ENCODE measurements at places on chromosomes 3 and 15.

DNA sequence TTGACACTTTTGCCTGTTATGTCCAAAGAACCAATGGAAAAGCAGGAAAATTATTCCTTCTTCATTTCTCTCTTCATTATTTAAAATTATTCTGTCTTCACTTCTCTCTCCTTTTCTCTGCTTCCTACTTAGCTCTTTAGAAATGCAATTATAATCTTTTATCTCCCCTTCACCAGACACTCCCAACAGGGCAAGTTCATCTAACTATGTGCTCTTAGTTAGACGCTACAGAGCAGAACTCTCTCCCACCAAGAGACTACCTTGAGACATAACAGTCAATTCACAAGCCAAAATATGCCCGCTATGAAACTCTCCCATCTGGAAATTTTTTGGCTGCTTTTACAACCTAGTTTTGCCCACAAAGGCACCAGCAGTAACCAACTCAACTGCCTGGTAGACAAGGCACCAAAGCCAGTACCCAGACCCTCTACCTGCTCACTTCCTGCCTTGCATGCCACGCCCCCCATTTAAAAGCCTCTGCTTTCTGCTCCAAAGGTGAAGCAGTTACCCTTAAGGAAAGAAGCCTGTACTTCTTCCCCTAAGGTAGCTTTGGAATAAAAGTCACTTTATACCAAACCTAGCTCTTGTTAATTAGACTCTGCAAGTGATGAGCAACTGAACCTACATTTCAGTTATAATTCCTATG is 28.1 kb downstream of the CCRL2 start:
- DNase-seq, result no peak

DNA sequence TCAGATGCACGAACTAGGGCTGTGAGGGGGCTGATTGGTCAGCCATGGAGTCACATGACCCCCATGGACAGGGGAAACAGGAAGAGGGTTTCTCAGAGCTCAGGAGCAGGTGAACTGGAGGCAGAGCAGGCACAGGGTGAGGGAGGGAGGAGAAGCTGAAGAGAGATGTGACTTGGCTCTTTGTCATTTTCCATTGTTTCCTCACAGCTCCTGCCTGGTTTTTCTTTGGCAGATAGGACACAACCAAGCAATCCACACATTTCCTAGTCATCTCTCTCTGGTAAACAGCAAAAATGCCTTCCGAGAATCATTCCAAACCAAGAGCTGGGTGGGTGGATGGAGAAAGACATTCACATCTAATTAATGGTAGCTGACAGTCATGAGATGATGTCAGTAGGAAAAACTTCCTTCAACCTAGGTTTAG is 43.4 kb upstream of the LMCD1 start:
- DNase-seq, result no peak

DNA sequence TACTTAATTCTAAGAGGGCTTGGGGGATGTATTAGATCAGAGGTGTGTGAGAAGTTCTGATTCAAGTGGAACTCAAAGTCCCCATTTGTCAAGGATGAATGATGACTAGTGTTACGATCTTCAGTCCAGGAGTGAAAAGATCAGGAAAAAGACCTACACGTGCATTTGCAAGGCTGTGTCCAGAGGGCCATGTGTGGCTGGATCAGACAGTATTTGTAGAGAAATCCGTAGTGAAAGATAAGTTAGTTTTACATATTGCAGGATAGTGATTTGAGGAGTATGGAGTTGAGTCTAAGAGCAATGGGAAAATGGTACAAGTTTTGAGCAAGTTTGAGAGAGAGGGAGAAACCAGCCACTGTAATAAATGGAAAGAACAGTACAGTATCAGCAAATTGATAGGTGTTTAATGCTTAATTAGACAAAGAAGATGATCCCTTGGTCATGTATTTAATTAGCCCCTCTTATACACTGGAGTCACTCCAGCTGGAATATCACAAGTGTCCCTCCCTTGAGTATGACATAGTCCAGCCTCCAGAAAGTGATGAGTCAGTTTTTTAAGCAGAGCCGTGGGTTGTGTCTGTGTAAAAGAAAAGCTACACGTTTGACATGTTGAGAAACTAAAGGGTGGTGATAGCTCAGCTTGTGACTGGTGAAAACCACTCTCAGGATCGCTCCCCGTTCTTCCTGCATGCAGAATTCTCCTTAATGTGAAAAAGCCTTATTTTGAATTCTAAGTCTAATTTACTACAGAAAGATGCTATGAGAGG is 348.8 kb downstream of the ROBO1 start:
- DNase-seq, result no peak

- no peak for DNase-seq
These were observed 25.6 kb upstream of the LARS2 start for GRCh38 chr3:45362758-45363157.

DNA sequence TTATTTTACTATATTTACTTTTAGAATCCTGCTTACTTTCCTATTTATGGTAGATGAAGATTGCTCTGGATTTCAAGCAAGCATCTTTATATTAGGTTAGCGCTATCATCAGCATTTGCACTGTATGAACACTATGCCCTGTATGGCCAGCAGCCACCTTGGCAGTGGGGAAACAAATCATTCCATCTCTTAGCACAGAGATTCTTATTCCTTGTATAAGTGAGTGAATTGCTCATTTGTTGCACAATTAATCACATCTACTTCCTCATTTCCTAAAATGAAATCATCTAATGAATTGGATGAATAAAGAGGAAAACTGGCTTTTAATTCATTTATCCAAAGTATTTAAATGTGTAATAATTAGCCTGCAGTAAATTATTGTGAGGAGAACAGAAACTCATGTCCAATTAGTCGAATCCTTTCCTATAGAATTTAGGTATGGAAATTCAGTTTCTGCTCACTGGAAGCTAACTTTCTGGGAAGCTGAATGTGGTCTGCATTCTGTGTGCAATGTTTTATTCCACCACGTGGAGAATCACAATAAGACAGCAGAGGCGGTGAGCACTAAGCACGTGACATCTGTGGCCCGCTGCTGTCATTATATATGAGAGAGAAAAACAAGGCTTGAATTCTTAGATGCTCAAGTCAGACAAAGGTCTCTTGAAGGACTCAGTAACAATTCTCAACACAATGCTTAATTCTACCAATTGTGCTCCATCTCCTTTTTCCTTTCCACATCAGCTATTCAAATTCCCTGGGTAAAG is 93.4 kb downstream of the PEX5L start:
- no peak for DNase-seq

- no peak for DNase-seq
These were observed 130.6 kb downstream of the FAM174B start for GRCh38 chr15:92524874-92525565.

DNA sequence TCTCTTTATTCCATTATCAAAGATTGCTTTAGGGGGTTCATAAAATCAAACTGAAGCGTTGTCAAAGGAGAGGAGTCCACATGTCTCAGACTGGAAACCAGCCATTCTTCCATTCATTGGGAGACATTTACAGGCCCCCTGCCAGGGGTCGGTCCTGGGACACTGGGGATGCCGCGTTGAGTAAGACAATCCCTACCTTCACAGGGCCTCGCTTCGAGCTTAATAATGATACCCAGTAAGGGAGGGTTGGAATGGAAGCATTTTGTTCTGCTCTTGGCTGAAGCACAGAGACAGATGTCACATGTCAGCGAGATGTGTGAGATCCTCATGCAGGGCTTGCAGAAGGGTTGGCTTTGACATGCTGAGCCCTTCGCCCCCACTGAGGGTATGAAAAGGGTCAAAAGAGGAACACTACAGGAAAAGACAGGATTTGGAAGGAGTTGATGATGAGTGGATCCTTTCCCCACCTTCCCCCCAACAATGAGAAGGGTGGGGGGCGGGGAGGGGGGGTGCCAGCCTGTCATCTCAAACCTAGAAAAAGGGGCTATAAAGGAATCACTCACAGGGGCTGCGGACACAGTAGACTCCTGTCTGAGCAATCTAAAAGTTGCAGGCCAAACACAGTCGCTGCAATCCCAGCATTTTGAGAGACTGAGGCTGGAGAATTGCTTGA is 25.6 kb upstream of the ARL8B start:
- DNase-seq, result no peak

- DNase-seq, result no peak
These were observed 14.7 kb downstream of the VPS39 start for GRCh38 chr15:42193383-42193782.

DNA sequence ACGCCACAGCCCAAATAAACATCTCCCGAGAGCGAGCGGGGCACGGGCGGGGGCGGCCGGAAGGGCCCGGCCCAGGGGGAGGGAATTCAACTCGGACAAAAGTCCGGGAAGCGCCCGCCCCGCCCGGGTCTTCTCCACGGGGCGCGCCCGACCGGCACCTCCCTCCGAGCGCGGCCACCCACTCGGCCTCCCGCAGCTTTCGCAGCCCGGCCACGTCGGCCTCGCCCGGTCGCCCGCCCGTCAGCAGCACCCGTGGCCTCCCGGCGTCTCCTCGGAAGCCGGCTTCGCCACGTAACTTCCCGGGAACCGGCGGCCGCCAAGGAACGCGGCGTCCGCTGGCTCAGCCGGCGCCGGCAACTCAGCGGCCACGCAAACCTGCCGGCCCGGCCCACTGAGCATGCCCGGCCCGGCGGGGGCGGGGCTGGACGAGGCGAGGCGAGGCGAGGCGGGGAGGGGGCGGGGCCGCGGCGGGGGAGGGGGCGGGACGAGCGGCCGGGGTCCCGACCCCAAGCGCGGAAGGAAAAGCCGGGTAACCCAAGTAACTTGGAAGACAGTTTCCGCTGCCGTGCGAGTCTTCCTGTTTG is at the start of gene TJP1:
Gene TJP1, minus strand, starts transcription at position 369 of the 584 bp plus-strand sequence. CDS start 440 bp downstream, outside the sequence.
- DNase-seq, result no peak

DNA sequence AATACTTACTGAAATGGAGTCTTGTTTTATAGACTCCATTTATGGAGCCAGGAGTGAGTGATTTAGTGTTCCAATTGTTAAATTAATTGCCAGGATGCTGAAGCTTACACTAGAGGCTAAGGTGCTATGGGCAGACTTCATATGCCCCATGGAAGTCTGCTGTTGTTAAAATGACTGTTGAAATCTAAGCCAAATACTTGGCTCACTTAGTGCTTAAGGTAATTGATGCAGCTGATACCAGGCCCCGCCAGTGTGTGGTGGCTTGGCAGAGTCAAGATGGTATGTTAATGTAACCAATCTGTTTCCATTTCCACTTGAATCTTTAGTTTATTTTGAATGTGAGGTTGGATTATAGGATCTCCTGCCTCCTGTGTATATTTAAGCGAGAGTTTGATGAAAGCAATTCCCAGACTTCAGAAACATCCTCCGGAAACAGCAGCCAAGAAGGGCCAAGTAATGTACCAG is 187.1 kb downstream of the ITPR1 start:
- no peak for DNase-seq

DNA sequence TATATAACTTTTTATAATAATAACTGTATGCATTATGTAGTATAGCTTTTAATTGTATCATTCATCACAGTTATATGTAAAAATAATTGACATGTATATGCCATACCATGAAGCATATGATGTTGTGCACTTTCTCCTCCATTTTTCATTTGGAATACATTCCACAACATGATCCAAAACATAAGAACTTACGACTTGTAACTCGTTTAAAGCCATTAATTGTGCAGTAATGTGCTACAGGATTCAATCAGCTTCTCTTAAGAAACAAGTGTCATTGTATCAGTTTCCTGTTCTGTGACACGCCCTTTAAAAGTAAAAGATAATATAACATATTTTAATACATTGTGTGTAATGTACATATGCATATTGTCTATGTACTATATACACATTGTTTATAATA is 2.2 kb downstream of the C3orf80 start:
- no peak for DNase-seq

DNA sequence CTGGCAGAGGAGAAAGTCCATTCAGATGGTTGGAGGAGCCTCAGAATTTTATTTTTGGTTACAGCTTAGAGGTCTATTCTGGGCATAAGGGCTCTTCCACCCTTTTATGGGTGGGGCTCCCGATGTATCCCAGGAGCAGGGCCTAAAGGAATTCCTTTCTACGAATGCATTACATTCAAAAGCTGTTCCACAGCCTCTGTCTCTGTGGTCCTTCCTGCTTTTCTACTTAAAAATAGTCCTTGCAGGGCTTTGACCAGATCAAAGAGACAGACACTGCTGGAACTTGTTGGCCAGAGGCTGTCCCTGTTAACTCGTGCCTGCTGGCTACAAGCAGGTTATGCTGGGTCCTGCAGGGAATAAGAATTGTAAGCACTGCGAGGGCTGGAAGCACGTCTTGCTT is 14.4 kb upstream of the NOX5 start:
- no peak for DNase-seq
